ENCODE measurements at places on chromosomes 4 and X. TPM values are rescaled to one million over a fixed set of nuclear protein-coding genes. Genes with fewer than 3 reads are reported as not detected.

Gene SLC49A3
- 1.0 TPM for polyA plus RNA-seq

Gene MAGEE1
- 15.9 TPM for polyA plus RNA-seq

Gene NWD2
- polyA plus RNA-seq = 0.20 TPM

Gene SEPSECS
- 2.8 TPM for polyA plus RNA-seq

Gene ASB5
- polyA plus RNA-seq = not detected

Gene PWWP3B
- 0.76 TPM for polyA plus RNA-seq

Gene PGAM4
- not detected for polyA plus RNA-seq

Gene PPP4R3C
- not detected for polyA plus RNA-seq

Gene DOCK11
- 6.7 TPM for polyA plus RNA-seq

Gene SLC2A9
- polyA plus RNA-seq = 5.2 TPM

Gene CXCL6
- polyA plus RNA-seq = 0.81 TPM

Measured in brain (organoid and tissue), 16 donors.